ENCODE measurements at places on chromosomes 1 and 21.

DNA sequence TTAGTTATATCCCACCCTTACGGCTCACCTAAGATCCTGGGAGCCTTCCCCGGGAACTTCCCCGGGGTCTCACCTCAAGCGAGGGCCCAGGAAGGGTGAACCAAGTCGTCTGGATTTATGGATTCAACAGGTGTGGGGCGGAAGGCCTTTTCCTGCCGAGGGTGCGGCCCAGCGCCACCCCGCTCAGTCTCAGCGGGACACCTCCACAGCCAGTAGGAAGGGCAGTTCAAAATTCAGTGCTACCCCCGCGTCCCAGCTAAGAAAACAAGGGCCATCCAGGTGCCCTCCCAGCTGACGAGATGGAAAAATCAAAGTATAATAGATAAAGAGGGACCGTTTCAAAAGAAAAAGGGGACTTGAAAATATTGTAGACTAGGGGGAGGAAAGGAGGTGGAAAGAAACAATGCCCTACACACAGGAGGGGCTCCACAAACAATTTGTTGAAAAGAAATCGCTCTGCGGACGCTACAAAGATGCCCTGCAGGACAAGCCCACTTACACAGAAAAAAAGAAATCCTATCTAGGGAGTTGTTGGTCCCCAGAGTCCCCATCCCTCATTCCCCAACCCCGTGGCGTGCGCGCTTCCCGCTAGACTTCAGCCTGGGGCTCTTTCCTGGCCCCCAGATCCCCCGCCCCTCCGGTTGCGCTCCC, 1.3 kb downstream of the SLC2A1 start:
- no peak for DNase-seq

DNA sequence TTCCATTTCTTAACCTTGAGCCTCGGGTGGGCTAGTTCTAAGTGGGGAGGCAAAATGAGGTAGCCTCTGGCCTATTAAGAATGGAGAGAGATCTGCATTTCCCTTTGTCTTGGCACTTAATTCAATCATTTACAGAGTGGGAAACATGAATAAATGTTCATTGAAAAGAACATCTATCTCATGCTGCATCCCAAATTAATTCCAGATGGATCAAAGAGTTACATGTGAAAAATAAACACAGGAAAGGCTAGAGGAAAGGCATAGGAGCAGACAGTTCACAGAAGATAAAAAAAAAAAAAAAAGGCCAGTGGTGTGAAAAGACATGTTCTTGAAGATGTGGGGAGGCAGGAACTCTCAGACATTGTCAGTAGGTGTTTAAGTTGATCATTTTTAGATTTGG, 35.7 kb upstream of the EPS8L3 start:
- no peak for DNase-seq

DNA sequence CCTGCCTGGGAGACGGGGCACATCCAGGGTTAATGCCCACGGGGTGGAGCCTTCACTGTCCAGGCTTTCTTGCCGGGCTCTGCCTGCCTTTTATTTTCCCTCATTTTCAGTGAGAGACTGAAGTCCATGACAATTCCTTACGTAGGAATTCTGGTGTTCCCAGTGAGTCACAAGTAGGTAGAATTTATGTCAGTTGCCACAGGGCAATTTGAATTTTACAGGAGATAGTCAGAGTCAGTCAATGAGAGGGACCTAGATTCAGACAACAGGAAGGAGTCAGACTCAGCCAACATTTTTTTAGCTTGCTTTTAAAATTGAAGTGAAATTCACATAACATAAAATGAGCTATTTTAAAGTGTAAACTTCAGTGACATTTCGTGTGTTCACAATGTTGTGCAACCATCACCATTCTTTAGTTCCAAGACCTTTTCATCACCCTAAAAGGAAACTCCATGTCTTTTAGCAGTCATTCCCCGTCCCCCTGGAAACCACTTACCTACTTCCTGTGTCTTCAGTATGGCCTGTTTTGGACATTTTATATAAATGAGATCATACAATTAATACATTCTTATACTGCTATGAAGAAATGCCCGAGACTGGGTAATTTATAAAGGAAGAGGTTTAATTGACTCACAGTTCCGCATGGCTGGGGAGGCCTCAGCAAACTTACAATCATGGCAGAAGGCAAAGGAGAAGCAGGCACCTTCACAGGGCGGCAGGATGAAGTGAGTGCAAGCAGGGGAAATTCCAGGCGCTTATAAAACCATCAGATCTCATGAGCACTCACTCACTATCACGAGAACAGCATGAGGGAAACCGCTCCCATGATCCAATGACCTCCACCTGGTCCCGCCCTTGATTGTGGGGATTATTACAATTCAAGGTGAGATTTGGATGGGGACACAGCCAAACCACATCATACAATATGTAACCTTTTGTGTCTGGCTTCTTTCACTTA, 14.6 kb downstream of the AJAP1 start:
- DNase-seq, result no peak

DNA sequence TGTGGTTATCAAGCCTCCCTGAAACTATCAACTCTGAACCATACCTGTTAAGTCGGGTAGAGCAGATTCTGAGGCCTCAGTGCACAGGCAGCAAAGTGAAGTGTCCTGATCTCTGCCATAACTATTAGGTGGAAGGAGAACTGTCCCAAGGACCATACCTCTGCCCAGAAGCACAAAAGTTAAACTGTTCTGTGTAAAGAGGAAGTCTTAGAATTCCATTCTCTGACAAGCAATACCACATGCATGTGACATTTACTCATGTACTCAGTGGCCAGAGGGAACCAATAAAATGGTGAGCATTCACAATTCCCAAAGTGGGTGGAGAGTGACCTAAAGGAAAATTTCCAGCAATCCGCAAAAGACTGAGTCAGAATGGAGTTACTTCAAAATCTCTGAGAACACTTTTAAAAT, 61.0 kb downstream of the TOR3A start:
- no peak for DNase-seq

DNA sequence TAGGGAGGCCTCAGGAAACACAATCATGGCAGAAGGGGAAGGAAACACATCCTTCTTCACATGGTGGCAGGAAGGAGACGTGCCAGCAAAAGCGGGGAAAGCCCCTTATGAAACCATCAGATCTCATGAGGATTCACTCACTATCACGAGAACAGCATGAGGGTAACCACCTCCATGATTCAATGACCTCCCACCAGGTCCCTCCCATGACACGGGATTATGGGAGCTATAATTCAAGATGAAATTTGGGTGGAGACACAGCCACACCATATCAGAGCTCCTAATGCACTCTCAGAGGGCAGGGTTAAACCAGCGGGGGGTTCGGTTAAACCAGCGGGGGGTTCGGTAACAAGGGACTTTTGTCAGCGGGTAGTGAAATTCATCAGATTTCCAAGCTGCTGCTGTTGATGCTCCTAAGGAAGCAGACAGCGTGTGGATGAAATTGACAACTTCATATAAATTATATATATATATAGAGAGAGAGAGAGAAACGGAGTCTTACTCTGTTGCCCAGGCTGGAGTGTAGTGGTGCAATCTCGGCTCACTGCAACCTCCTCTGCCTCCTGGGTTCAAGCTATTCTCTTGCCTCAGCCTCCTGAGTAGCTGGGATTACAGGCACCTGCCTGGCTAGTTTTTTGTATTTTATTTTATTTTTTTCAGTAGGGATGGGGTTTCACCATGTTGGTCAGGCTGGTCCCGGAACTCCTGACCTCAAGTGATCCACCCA, 4.2 kb downstream of the CSTB start:
- no peak for DNase-seq

GRCh38 chr1:147039916-147040315, 101.8 kb downstream of the NBPF12 start:
- DNase-seq, result no peak

DNA sequence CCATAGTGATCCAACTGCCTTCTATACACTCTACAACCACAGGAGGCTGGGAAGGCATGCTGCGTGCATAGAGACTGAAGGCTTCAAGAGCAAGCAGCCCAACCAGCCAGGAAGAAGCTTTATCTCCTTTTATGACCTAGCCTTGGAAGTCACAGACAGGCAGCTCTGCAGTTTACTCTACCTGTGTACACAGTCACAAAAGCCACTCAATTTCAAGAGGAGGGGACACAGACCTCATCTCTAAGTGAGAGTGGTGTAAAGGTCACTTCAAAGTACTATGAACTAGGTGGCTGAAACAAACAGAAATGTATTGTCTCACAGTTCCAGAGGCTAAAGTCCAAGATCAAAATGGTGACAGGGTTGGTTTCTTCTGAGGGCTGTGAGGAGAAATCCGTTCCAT, 69.6 kb upstream of the GJB5 start:
- DNase-seq, result no peak

- DNase-seq, result no peak
These were observed 1287.4 kb upstream of the B3GALT2 start for GRCh38 chr1:194473766-194474165.

GRCh38 chr1:67589519-67590233, 95.3 kb upstream of the GADD45A start:
- DNase-seq, result no peak

- DNase-seq, result no peak
These were observed 1.6 kb downstream of the RAB4A start for GRCh38 chr1:229272164-229273158.

- DNase-seq, result no peak
These were observed 4.4 kb downstream of the TACSTD2 start for GRCh38 chr1:58572690-58573089.

- no peak for DNase-seq
These were observed 71.0 kb downstream of the SLC35F3 start for GRCh38 chr1:233975486-233975885.

GRCh38 chr21:39221282-39221996, 38.2 kb upstream of the PSMG1 start:
- DNase-seq, result no peak

- no peak for DNase-seq
These were observed 3.6 kb upstream of the SLC16A4 start for GRCh38 chr1:110394493-110394820.

DNA sequence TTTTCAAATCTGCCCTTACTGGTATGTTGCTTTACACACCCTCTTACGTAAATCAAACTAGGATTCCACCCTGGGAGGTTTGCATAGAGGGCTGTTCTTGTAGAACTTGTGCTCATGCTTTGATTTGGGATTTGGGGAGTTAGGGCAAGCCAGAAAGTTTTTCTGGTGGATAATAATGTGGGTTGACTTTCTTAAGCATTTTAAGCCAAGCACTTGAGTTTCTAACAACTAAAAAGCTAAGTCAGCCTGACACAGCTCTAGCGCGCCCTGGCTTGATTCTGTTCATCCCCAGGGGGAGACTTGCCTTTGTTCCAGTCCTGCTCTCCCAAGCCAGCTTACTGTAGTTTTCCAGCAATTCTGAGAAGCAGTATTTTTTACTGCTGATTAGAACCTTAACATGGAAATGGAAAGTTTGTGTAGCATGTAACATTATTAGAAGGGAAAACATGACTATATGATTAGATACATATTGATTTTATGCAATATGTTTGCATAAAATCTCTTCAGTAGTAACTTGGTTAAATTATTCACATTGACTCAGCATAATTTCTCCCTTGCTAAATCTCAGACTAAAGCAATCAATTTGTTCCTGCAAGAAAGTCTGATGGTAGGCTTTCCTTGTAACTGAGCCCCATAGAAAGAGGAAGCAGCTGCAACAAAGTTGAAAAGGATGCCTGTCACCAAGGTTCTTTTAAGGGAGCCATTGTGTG, 11.0 kb upstream of the PGD start:
- DNase-seq, result no peak

DNA sequence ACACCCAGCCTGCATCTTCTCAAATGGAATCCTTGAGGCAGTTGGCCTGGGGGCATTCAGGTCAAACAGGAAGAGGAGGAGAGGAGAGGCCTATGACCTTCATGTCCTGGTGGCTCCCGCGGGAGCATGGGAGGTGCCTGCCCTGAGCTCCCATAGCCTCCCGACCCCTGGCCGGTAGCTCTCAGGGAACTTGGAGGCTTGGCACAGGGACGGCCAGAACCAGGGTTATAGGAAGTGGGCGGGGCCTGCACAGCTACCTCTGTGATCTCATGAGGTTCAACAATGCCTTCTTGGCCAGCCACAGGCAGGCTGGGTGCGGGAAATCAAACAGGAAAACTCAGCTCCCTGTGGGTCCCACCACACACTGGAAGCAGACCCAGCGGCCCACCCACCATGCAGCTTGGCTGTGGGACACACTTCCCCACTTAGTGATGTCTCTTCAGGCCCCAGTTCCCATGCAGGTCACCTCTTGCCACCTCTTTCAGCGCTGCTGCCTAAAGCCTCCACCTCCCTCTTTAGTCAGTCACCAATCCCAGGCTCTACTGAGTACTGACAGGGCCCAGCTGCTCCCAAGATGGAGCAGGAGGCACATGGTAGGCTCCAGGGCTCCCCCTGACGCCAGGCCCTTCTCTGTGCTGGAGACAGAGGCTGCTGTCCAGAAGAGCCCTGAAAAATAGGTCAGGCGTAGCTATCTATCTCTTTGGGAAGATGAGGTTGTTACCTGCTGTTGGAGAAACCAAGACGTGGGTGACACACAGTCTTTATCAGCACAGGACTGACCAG, at the start of gene SLFNL1:
Gene SLFNL1, minus strand, starts transcription at position 200 of the 783 bp plus-strand sequence. CDS start 1,065 bp downstream, outside the sequence.
- no peak for DNase-seq

DNA sequence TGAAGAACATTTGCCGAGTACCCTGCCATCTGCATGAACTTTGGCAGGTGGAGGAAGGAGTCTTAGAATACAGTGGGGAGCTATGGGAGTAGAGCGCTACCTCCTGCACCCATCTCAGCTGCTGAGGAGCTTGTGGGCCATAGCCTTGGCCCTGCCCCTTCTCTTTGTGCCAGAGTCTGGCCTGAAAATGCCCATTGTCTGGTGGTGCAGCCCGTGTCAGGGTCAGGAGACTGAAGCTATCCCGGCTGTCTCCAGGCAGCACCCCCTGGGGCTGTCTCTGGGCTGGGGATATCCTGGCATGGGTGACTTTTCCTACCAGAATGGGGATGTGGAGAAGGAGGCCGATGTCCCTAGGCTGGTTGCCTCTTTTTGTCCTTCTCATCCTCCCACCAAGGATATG, 7.3 kb downstream of the IPO13 start:
- DNase-seq, result no peak

DNA sequence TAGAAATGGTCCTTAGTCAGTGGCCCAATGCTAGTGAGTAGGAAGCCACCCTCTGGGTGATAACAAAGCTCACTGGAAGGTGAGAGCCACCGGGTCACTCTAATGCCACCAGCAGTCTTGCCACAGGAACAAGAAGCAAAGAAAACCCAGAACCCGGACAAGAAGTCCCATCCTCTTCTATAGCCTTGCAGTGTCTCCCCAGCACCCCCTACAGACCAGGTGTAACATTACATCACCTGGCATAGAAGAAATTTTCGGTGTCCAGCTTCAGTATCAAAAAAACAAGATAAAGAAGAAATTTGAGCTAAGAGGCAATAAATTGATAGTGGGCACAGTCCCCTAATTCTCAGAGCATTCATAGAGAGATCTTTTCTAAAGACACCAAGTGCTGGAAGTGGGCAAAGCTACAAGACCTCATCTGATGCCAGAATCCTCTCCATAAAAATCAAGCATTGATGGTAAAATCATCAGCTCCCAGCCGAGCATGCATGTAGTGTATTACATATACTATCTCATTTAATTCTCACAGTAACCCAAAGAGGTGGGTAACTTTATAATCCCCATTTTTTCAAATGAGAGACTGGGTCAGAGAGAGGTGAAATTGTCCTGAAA, 491.0 kb downstream of the MATN1 start:
- no peak for DNase-seq

DNA sequence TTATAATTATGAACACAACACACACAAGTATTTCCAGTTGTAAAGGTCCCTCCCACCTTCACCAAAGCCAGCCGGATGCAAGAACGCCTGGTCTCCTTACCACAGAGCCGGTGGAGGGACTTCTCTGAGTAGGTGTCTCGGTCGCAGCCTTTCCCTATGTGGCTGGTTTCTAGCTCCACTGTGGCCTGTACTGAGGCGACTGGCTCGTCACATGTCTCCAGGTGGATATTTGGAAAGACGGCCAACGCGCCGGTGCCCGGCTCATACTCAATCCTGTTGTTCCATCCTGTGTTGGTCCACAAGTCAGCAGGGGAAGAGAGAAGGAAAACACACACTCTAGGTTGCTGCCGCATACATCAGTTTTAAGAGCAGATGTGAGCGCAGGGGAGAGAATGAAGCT, 74.4 kb downstream of the CLSTN1 start:
- no peak for DNase-seq

All from stimulated activated CD8-positive, alpha-beta memory T cell treated with anti-CD3 and anti-CD28 coated beads, Interleukin-7, amount 100 ng/mL, for 1 hour (primary cell).